ENCODE measurements at places on chromosomes 1 and 21.

DNA sequence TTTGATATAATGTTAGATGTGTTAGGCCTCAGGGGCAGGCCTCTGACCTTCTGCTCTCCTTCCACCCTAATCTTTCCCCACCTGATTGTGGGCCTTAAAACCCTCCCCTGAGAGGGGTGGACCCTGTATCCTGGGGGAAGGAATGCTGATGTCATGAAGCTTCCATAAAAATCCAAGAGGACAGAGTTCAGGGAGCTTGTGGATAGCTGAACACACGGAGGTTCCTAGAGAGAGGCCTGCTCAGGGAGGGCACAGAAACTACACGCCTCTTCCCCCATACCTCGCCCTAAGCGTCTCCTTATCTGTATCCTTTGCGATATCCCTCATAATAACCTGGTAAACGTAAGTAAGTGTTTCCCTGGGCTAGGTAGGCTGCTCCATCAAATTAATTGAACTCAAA, 4.3 kb downstream of the MFN2 start:
- DNase-seq = no peak

GRCh38 chr1:19689085-19689757, 24.5 kb downstream of the HTR6 start:
- no peak for DNase-seq

DNA sequence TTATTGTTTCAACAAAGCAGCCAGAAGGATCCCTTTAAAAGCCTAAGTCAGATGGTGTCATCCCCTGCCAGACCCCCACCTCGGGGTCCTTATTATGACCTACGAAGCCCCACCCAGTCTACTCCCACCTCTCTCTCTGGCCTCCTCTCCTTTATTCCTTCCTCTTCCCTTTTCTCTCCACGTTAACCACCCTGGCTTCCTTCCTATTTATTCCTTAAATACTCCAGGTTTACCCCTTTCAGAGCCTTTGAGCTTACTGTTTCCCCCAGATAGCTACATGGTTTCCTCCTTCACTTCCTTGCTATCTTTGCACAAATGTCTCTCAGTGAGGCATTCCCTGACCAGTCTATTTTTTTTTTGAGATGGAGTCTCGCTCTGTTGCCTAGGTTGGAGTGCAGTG, 12.0 kb upstream of the SLC9A1 start:
- DNase-seq = no peak

DNA sequence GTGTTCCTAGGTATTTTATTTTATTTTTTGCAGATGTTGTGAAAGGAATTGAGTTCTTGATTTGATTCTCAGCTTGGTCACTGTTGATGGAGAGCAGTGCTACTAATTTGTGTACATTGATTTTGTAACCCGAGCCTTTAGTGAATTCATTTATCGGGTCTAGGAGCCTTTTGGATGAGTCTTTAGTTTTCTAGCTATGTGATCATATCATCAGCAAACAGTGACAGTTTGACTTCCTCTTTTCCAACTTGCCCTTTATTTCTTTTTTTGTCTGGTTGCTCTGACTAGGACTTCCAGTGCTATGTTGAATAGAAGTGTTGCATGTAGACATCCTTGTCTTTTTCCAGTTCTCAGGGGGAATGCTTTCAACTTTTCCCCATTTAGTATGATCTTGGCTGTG, 138.9 kb downstream of the LHX8 start:
- no peak for DNase-seq

DNA sequence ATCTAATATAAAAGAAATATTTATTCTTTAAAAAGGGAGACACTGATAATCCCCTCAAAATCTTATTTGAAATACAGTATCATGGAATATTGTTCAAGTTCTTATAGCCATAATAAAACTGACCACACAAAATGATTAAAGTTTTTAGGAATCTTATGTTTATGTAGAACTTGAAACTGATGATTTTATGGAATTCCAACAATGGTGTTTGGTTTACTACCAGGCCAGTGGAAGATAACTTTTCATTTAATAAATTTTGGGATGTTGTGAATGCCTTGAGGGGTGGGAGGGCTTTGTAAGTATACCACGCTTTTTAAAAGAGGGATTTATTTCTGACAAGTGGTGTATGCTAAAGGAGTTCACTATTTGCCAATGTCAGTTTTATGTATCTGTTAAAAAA, 87.7 kb downstream of the RAB3GAP2 start:
- no peak for DNase-seq
